Osteocyte (in vitro differentiated cells): ENCODE measurements at places on chromosomes 1 and 21. TPM values are rescaled to one million over a fixed set of nuclear protein-coding genes. Genes with fewer than 3 reads are reported as not detected.

DNA sequence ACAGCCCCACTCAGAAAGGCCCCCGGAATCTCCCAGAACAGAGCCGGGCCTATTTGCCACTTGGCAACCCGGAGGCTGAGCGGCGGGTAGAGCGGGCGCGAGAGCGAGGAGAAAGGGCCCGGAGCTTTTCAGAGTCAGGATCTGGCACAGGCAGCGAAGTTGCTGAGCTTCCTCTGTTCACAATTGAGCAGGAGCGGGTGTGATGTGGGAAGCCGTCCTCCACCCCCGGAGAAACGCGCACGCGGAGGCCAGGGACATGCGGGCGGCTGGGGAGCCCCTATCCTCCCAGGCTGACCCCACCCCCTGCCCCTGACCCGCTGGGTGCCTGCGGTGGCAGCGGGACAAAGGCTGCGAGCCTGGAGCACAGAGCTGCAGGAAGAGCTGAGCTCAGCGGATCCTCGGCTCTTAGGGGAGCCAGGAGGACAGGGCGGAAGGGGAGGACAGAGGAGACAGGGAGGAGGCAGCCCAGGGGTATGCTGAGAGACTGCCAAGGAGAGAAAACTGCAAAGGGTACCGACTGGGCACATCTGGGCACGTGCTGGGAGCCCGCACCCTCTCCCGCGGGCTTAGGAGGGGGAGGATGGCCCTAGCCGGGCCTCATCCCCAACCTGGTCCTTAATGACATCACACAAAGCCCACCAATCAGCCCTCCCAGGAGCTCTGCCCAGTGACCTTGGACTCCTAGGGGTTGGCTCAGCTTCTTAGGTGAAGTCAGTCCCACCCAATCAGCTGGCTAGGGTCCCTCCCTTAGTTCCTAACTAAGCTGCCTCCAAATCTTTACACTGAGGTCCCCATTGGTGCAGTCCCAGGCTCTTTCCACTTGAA lies 9.3 kb downstream of the KIF21B start:
- no peak for DNase-seq

- peak; percentile 74 for DNase-seq
Measured at GRCh38 chr1:162390396-162391185, 9.1 kb downstream of the C1orf226 start.

DNA sequence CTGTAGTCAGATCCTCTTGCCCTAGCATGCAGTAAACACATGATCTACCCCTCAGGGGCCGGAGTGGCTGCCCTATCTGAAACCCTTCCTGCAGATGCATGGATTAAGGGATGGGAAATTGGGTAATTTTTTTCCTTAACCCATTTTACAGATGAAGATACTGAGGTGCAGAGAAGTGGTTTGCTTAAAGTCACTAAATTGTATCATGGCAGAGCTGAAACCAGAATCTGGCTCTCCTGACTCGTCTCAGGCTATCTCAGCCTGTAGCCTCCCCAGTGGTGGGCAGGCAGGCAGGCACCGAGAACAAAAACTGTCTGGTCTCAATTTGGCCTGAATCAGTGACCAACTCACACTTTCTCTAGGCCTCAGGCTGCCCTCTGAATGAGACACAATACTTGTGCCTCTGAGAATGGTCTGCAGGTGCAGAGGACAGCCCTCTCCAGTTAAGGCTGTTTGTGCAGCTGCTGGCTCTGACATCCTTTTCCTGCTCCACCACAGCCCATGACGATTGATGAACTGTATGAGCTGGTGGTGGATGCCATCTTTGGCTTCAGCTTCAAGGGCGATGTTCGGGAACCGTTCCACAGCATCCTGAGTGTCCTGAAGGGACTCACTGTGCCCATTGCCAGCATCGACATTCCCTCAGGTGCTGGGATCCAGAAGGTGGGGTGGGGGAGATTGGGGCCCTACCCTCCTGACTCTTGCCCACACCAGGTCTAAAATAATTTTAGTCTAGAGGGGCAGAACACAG lies 1.5 kb downstream of the NAXE start:
- DNase-seq, result no peak

DNA sequence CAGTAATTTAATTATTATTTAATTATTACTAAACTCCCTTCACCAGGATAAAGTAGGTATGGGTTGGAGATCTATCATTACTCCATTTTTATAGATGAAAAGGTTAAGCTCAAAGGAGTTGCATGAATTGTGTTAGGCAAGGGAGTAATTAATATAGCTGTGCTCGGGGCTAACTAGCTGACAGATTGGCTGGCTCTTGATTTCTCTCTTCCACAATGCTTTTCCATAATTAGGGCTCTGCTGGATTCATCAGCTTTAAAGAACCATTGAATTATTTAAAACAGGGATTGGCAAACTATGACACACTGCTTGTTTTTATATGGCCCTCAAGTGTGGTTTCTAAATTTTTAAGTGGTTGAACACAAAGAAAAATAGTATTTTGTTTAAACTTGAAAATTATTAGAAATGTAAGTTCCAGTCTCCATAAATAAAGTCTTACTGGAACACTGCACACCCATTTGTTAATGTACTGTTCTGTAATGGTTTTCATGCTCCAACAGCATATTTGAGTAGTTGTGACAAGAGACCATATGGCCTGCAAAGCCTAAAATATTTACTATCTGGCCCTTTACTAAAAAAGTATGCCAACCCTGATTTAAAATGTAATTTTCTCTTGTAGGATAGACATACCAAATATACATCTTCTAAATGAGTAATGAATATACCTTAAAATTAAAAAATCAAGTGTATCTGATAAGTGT lies 76.4 kb downstream of the GDAP2 start:
- DNase-seq, result no peak

- DNase-seq, result no peak
Measured at GRCh38 chr1:30875197-30875596, 33.4 kb downstream of the SDC3 start.

Gene AMY2A
- total RNA-seq, result not detected in 2 replicates

Gene PGLYRP3
- not detected in 2 replicates for total RNA-seq
